AG04450 (cell line): ENCODE measurements at places on chromosomes 6 and 20. TPM values are rescaled to one million over a fixed set of nuclear protein-coding genes. Genes with fewer than 3 reads are reported as not detected.
A peak's percentile ranks its signal among the peaks of the same experiment; 100 is the strongest.

GRCh38 chr6:52532457-52532856 is 44.4 kb downstream of the TRAM2 start:
- DNase-seq: no peak

GRCh38 chr6:15025446-15025845 is 220.4 kb upstream of the JARID2 start:
- DNase-seq: no peak

DNA sequence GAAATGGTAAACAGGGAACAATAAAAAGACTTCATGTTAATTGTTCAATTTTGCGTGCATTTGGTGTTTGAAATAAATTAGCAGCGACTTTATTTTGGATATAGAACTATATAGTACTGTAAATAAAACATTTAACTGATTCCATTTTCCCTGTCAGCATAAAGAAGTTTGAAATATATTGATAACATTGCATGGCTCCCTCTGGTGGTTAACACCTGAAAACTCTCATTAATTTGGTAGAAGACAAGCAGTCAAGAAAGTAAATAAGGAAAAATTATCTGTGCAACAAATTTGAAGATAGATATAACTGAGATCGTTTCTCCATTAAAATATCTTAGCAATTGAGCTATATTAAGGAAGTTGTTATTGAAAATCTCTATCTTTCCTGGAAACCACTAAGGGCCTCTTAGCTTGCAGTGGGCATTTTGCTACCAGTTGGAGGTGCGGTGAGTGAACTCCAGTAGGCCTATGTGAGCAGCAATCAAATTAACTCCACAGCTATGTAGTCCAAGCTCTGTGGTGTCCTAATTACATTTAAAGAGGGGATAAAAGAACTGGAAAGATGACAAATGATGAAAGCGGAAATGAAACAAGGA is 435.7 kb upstream of the FKBP1C start:
- DNase-seq: no peak

The FKBP1C gene
- 4.6 and 7.8 TPM in 2 replicates for polyA plus RNA-seq

The MYCT1 gene
- 0.07 and 0.25 TPM in 2 replicates for polyA plus RNA-seq

DNA sequence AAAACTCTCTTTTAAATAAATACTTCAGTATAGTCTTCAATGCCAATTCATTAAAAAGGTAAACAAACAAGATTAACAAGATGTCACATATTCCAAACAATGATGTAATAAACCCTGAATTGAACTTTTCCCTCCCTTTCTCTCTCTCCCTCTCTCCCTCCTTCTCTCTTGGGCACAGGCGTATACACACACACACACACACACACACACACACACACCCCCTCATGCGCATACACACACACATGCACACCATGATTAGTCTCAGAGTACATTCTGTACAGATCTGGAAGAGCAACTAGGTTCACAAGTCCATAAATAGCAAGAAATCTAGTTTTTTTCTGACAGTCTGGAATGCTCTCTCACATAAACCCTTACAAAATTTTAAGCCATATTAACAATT is 128.3 kb downstream of the DST start:
- DNase-seq: no peak

DNA sequence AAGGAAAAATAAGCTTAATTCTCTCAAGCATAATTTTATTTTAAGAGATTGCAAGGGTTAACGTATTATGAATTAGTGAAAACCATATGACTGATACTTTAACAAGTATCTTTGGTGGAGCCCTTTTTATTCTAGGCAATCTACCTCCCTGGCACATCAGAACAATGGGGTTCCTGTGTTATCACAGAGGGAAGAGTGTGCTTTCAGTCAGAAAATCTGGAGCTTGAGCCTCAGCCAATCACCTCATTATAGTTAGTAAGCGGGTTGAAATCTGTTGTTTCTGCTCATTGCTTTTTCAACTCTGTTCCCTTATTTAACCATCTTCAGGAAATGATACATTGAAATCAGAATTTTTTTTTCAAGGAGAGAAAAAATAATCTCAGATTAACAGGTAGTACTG is 391 bp downstream of the ADGRF1 start:
- DNase-seq: no peak

DNA sequence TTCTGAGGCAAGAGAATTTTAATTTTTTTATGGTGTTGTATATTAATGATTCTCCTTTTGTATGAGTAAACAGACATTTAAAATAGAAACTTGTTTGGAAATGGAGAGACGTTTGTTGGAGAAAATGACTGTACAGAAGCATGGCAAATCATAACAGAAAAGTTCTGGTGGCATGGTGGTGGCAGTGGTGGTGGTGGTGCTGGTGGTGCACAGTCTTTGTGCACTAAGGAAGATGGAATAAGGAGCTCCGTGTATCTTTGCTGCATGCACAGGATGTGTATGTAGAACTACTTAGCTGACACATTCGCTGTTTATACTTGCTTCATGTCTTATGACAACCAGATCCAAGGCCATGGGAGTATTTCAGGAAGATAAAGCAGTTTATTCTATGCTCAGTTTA is 294.9 kb downstream of the UTRN start:
- DNase-seq: no peak

DNA sequence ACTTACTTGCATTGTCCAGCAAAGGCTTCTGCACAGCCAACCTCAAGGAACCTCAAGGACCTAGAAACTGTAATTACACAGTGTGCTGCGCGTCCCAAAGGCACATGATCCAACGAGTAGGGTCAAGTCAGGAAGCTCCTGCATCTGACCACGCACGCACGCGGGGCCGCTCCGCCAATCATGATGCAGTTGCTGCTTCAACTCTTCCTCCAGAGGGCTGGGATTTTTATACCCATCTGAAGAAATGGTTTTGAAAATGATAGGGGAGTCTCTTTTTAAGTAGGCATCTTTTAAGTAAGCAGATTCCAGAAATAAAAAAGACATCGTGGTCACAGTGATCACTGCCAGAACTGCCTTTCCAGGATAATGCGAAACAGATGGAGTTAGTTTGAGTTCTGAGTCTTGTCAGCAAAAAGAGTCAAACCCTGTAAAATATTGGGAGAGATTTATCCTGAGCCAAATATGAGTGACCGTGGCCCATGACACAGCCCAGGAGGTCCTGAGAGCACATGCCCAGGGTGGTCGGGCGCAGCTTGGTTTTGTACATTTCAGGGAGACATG is 34.0 kb downstream of the KIF25 start:
- peak; percentile 27 for DNase-seq

DNA sequence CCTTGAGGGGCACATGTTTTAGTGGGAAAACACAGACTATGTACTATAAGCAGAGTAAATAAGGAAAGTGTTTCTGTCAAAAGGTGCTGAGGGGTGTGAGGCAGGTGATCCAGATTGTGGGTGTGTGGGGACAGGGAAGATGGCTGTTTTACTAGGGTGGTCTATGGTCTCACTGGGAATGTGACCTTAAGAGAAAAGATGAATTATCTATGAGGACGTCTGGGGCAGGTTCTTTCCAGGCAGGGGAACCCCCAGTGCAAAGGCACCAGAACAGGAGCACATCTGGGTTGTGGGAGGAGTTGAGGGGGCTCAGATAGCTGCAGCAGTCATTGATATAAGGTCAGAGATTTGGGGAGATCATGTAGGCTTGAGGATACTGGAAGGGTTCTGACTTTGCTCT is 18.2 kb upstream of the POLR1H start:
- DNase-seq: no peak

GRCh38 chr6:52489881-52490280 is 69.7 kb downstream of the EFHC1 start:
- DNase-seq: no peak

The NELFCD gene
- 69.6 and 79.9 TPM in 2 replicates for polyA plus RNA-seq

DNA sequence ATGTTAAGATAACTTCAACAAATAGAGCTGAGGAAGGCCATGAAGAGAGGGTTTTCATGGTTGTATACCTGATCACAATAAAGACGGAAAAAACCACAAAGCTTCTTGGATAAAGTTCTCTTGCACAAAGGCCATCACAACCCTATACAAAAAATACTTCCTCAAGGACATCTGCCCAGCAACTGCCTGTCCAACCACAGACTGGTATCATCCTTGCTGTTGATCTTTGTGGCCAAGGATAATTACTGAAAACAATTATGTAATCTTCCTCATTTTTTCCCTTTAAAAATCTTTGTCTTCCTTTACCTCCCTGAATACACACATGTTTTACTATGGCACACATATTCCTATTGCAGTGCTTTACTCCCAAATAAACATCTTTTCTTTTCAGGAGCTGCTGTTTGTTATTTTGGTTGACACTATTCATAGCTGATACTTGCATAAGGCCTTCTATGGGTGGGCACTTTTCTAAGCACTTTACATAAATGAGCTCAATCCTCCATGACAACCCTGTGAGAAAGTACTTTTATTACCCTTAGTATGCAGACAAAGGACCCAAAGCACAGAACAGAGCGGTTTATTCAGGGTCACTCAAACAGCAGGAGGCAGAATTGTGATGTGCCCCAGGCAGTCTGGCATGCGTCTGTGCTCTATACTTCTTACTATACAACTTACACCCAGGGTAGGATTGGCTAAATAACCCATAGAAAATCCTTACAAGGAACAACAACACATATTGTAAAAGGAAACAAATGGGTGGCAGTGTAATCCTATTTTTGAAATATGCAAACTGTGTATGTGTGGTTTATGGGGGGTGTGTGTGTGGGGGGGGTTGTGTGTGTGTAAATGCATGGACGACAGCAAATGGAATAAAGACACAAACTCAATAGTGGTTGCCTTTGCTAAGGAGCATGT is 35.1 kb downstream of the SNRNP48 start:
- DNase-seq: no peak

The FNDC1 gene
- 0.01 and 0.02 TPM in 2 replicates for polyA plus RNA-seq
